Fibroblast of gingiva (primary cell): ENCODE measurements at places on chromosomes 7 and 10.

GRCh38 chr7:131284702-131285419, 42.8 kb upstream of the MKLN1 start:
- peak; percentile 57 for DNase-seq

DNA sequence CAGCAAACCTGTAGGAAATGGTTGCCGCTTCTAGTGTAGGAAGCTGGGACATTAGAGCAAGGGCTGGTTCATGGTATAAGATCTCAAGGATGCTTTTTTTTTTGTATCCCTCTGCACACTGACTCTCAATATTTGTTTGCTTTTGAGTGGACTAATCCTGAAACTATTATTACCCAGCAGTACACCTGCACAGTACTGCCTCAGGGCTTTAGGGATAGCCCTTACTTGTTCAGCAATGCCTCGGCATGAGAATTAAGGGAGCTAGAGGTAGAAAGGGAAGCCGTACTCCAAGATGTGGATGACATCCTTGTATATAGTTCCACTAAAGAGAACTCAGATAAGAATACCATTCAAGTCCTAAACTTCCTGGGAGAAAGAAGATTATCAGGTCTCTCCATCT, 70.5 kb downstream of the COPG2 start:
- no peak for DNase-seq

DNA sequence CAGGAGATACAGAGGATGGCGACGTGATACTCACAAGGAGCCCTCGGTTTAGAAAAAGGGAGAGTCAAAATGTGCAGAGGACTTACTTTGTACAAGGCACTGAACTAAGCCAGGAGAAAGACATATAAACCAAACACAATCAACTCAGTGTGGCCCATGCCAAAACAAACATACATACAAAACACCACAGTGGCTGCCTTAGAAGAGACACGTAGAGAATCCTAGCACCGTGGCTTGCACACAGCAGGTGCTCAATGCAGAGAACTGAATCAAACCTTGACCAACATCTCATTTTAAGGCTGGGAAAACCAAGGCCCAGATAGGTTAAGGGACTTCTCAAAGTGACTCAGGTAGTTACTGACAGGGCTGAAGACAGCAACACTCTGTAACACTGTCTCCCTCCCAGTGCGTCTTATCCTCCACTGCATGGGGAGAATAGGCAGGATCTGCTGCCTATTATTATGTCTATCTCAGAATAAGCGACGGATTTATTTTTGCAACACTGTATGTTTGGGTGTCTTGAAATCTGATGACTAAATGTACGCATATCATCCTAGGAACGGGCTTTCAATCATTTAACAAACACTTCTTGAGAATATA, 11.0 kb downstream of the SORBS1 start:
- no peak for DNase-seq

GRCh38 chr7:78406531-78406930, 608.0 kb downstream of the PHTF2 start:
- no peak for DNase-seq

DNA sequence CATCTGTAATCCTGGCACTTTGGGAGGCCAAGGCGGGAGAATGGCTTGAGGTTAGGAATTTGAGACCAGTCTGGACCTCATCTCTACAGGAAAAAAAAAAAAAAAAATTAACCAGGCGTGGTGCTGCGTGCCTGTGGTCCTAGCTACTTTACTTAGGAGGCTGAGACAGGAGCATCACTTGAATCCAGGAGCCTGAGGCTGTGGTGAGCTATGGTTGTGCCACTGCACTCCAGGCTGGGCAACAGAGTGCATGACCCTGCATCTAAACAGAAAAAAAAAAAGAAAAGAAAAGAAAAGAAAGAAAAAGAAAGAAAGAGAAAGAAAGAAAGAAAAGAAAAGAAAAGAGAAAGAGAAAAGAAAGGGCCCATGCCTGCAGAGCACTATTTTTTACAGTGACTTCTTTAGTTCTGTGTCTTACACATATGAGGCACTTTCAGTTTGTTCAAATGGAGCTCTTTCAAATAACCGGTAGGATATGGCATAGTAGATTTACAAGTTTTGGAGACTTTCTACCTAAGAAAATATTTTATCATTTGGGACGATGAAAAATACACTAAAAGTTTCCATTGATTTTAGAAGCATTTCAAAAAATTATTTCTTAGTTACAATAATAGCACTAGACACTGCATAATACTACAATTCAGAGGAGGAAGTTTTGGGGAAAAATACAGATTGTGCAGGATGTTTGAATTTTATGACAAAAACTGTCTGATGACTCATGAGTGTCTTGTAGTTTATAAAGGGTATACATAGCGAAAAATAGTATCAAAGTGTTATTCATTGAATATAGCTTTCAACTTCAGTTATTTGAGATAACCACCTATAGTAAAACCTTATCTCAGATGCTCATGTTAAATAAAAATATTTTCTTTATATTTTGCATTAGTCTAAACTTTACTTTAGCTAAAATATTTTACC, 75.9 kb downstream of the MDFIC start:
- DNase-seq, result no peak

GRCh38 chr7:128360359-128360678, 1.2 kb downstream of the PRRT4 start:
- DNase-seq, result no peak

- peak; percentile 74 for DNase-seq
Observed at GRCh38 chr10:5076615-5077014, 17.6 kb upstream of the AKR1C3 start.

DNA sequence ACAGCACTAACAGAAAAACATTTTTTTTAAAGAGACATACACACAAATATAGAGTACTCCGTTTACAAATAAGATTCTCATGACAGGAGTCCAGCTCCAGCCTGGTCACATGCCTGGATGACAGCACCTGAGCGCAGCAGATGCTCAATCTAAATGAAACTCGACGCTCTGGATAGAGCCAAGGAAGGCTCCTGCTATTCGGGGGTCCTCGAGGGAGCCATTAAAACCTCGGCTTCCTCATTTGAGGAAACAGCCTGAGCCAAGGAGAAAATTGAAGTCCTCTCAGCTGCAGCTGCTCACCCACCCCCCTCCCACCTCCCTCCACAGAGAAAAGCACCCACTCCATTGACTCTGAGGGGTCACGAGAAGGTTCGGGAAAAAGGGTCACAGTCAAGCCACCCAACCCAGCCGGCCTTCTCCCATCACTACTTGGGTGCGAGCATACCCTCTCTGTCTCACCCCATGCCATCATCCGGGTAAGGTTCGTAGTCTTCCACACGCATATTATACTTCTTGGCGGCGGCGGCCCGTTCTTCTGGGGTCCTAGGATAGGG, 673 bp downstream of the NDUFB8 start:
- DNase-seq, result no peak

GRCh38 chr10:84401854-84402611, 73.6 kb downstream of the CCSER2 start:
- no peak for DNase-seq

DNA sequence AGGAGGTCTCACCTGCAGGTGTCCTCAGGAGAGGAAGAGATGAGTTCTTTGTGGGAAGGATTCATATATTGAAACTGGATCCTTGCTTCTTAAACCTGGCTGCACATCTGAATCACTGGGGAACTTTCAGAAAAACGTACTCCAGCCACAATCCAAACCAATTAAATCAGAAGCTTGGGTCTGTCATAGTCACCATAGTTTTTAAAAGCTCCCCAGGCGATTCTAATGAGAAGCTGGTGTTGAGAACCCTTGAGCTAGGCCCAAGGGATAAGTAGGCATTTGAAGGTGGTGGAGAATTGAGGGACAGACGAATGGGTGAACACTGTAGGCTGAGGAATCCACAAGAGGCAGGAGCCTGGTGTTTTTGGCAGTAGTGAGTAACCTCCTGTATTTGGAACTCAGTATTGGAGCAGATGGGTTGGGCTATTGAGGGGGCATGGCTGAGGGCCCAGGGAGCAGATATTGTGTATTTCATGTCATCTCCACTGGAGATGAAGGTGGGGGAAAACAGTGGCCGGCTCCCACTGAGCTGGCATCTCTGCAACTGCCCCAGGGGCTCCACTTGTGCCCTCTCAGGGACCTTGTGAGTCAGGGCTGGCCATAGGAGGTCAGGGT, 14.5 kb downstream of the ADCYAP1R1 start:
- no peak for DNase-seq

DNA sequence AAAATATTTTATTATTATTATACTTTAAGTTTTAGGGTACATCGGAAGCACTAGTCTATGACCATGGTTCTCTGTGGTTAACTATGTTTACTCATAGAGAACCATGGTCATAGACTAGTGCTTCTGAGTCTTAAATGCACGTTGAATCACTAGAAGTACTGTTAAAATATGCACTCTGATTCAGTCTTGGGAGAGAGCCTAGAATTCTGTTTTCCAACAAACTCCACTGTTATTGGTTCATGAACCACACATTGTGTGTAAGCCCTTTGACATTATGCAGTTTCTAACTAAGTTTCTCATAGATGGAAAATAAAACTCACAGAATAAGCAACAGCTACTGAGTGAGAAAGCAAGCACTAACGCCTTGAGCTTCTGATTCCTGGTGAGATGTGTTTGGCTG, 1120.6 kb downstream of the SORCS1 start:
- DNase-seq, result no peak

DNA sequence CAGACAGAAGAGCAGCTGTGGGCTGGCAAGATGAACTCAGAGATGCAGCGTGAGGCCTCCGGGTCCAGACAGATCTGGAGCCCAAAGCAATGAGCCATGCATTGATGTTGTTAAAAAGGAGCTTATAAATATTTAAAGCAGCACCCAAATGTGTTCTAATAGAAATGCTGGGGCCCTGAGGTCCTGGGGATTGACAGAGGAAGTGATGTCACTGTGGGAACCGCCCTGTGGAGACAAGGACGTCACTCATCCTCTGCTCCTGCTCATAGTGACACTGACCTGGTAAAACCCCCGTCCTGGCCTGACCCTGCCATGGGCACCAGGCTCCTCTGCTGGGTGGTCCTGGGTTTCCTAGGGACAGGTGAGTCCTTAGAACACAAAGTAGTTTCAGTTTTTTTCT, 197.0 kb upstream of the PRSS58 start:
- no peak for DNase-seq

DNA sequence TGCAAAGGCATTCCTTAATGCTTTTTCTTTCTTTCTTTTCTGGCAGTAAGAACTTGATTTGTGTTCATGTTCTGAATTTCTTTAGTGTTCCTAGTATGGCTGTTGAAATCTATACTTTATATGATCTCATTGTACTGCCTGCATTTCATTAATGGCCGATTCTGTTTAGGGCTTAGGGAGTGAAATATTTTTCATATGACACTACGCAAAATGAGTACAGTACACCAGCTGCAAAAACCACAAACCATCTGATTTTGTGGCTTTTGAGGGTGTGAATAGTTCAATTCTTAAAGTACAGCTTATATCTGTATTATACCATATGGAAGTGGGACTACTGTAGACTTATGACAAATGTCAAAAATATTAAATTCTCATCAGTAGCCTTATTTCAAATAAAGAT, 69.1 kb upstream of the FOXP2 start:
- peak; percentile 1 for DNase-seq

DNA sequence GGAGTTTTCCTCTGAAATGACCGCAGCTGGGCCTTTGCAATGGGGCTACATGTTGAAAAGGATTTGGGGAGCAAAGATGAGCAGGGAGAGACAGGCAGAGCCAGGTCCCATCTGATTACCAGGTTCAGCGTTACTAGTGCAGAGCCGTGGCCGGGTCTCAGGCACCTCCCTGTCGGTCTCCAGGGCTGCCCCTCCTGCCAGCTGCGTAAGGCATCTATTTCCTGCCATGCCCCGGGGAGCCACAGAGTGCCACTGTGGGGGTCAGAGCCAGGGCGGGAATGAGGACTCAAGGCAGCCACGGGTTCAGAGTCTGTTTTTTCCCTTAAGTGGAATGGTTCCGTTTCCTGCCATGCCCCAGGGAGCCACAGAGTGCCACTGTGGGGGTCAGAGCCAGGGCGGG, 382.6 kb upstream of the SHH start:
- no peak for DNase-seq

GRCh38 chr7:28068811-28069216, 111.8 kb downstream of the JAZF1 start:
- DNase-seq, result peak; percentile 91

GRCh38 chr7:86785641-86786040, 141.9 kb downstream of the GRM3 start:
- DNase-seq, result no peak

DNA sequence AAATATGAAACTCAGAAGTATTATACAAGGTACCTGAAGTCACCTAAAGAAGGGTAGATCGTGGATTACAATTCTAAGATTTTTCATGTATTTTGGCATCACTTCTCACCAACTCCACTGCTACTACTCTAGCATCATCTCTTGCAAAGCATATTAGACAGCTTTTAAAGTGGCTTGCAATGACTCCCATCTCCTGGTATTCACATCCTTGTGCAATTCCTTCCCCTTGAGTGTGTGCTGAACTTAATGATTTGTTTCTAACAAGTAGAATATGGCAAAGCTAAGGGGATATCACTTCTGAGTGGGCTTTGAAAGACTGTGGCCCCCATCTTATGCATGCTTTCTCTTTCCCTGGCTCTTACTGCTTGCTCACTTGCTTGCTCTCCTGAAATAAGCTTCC, 280.2 kb downstream of the SNX13 start:
- DNase-seq, result peak; percentile 77

GRCh38 chr10:98323221-98324164, 55.5 kb upstream of the LOXL4 start:
- DNase-seq, result peak; percentile 94

DNA sequence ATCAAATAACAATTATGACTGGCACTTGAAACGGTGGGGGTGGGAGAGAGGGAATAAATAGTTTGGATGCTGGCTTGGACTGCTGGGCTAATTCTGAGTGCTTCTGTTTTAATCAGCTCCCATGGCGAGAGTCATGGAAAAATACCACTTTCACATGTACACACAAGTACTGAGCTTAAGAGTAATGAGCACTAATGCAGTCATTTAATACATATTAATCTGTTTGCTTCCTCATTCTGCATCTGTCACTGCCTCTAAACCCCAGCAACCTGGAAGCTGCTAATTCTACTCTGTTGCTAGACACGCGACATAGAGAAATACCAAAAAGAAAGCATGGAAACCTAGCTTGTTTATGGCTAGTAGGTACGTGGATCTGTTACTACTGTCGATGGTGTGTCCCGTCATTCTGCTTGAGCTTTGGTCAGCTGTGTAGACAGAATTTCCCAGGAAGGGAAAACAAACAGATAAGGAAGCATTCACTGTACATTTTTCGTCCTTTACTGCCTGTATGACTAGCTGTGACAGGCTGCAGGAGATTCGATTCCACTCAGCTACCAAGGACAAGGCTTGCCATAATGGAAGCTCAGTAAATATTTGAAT, 238.8 kb downstream of the BAMBI start:
- no peak for DNase-seq

GRCh38 chr7:74061840-74062539, 21.6 kb upstream of the LIMK1 start:
- peak; percentile 97 for DNase-seq

DNA sequence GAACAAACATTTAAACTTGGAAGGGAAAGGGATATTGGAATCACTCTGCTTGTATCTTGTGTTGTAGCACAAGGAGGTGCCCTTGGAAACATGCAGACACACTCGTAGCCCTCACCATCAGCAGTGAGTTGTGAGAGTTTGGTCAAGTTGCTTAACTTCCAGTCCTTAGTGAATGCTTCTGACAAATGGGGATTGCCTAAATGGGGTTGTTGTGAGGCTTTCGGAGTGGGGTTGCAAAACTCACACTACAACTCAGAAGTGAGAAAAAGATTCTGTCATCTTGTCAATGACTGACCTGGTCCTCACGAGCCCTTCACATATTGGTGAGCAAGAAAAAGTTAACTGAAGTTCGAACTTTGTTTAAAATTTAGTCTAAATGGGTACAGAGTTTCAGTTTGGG, 29.0 kb upstream of the GSDME start:
- DNase-seq, result peak; percentile 33

- DNase-seq, result no peak
Observed at GRCh38 chr7:106102387-106102966, 9.6 kb downstream of the SYPL1 start.
